ENCODE measurements at places on chromosomes 11 and 22.

- peaks cover 17% of the 10 kb centered on the region for H3K4me1 ChIP-seq
- peaks cover 35% of the 10 kb centered on the region for H3K27me3 ChIP-seq
- H3K27ac ChIP-seq = no peak overlapping the region
- peaks cover 2% of the 10 kb centered on the region for H3K36me3 ChIP-seq
Observed at GRCh38 chr11:119709638-119710346, 19.2 kb downstream of the NECTIN1 start.

GRCh38 chr11:67500831-67501715 lies 4.1 kb downstream of the PITPNM1 start:
- H3K4me3 ChIP-seq = no peak overlapping the region
- H3K4me1 ChIP-seq = peaks cover 29% of the 10 kb centered on the region
- H3K27ac ChIP-seq = peak overlapping the region; percentile 42
- peaks cover 17% of the 10 kb centered on the region for H3K36me3 ChIP-seq
- H3K27me3 ChIP-seq = no peaks in the 10 kb centered on the region

DNA sequence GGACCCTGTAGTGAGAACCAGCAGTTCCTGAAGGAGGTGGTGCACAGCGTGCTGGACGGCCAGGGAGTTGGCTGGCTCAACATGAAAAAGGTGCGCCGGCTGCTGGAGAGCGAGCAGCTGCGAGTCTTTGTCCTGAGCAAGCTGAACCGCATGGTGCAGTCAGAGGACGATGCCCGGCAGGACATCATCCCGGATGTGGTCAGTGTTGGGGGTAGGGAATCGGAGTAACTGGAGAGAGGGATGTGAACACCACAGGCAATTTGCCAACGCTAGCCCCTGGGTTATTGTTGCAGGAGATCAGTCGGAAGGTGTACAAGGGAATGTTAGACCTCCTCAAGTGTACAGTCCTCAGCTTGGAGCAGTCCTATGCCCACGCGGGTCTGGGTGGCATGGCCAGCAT lies 19.9 kb downstream of the MADD start:
- peaks cover 12% of the 10 kb centered on the region for H3K36me3 ChIP-seq
- H3K4me3 ChIP-seq = no peak overlapping the region
- H3K4me1 ChIP-seq = no peaks in the 10 kb centered on the region
- no peaks in the 10 kb centered on the region for H3K27me3 ChIP-seq
- no peak for DNase-seq
- no peak overlapping the region for H3K27ac ChIP-seq

- H3K36me3 ChIP-seq = peaks cover 21% of the 10 kb centered on the region
- no peak for DNase-seq
- H3K27me3 ChIP-seq = no peaks in the 10 kb centered on the region
- H3K4me3 ChIP-seq = no peak overlapping the region
- peaks cover 4% of the 10 kb centered on the region for H3K4me1 ChIP-seq
Observed at GRCh38 chr11:4050138-4050537, 44.5 kb upstream of the RRM1 start.

DNA sequence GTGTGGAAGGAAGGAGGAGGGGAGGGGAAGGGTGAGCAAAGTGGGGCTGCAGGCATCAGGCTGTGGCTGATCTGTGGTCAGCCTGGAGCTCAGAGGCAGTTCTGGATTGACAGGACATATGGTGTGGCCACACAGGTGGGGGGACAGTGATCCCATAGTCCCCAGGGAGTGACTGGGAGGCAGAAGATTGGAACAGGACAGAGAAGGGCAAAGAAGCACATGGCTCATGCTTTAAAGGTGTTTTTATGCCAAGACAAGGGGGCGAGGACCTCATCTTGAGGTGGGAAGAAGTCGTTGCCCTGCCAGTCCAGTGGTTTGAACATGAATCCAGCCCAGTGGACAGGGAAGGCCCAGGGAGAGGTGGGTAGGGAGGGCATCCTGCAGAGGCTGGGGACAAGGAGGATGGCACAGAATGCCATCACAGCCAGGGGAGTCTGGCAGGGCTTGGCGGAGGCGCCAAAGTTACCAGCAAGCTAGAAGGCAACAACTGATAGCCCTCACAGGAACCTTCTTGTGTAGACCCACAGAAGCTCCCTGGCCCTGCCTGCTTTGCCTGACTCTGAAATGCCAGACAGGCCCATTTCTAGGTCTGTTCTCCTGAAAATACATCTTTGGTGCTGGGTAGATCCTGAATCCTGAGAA lies 3.1 kb downstream of the BET1L start:
- peaks cover 28% of the 10 kb centered on the region for H3K36me3 ChIP-seq
- peaks cover 39% of the 10 kb centered on the region for H3K4me1 ChIP-seq
- H3K27me3 ChIP-seq = no peaks in the 10 kb centered on the region
- DNase-seq = no peak

DNA sequence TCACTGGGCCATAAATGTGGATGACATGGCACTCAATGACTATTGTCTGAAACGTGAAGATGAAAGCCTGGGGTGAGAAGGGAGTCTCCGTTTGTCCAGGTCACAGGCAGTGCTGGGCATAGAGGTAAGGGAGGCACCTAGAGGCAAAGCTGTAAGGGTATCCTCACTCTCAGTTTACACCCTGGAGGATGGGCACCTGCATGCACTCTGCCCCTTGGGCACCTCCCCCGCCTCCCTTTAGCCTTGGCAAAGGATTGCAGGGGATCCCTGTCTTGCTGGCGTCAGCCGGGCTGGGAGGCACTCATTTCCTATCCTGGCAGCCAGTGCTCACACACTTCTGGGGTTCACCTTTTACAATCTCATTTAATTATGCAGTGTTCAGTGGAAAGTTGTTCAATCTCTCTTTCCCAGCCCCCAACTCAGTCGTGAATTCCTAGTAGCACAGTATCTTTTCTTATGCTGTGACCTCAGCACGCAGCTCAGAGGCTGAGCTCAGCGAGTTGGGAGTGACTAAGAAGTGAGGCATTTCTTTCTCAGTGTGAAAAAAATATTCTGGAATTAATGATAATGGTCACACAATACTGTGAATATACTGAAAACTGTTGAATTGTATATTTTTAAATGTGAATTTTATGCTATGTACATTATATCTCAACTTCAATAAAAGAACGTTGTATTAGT lies 866.6 kb downstream of the BRD1 start:
- H3K27ac ChIP-seq = no peak overlapping the region
- peaks cover 47% of the 10 kb centered on the region for H3K27me3 ChIP-seq
- no peak for DNase-seq
- no peaks in the 10 kb centered on the region for H3K36me3 ChIP-seq

DNA sequence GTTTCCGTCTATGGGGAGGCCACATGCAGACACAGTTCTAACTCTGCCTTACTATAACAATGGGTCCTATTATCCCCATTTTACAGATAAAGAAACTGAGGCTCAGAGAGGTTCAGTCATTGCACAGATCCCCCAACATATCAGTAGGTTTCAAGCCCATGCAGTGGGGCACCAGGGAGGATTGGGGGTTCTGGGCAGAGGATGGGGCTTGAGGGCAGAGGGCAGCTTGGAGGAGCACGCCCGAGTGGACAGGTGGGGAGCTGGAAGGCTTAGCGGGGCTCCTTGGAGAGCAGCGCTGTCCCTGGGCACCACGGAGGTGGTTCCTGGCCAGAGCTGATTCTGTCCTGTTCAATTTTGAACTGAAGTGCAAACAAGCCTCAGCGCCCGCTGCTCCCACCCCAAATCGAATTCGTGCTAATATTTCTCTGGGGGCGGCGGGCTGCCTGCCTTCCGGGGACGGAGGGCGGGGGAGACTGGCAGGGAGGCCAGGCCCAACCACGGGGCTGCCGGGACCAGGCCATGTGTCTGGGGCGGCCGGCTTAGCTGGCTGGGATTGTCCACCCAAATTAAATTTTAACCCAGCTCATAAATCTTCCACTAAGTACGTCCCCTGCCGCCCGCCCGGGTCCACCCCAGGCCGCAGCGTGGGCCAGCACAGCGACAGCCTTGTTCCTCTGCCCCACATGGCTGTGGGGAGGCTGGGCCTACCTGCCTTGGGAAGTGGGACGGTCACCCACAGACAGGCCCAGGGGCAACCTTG lies 49.4 kb downstream of the FLRT1 start:
- no peak overlapping the region for H3K4me3 ChIP-seq
- peaks cover 1% of the 10 kb centered on the region for H3K4me1 ChIP-seq
- no peak for DNase-seq
- H3K27ac ChIP-seq = no peak overlapping the region
- H3K36me3 ChIP-seq = no peaks in the 10 kb centered on the region

- H3K27me3 ChIP-seq = no peaks in the 10 kb centered on the region
- H3K4me3 ChIP-seq = peak overlapping the region; percentile 98
- H3K36me3 ChIP-seq = peaks cover 21% of the 10 kb centered on the region
Observed at GRCh38 chr11:32894149-32894827, 1.7 kb downstream of the QSER1 start.
